ENCODE measurements at places on chromosomes 16 and 17.

GRCh38 chr17:29069526-29070041 is 26.6 kb downstream of the PIPOX start:
- DNase-seq, result no peak

DNA sequence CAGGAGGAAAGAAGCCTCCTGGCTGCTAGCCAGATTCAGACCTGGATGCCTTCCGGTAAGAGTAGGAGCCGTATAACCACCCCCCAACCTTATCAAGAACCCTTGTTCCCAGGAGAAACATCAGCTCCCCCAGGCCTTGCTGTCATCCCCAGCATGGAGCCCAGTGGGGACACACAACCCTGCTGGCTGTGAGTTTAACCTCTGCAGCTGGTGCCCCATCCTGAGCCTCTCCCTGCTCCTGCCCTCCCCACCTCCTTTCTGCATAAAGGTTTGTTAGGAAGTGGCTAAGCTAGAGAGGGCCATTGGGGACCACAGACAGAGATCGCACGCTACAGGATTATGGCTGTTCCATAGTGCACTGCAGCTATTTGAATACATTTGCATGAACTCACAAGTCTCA is 55.5 kb upstream of the RPL38 start:
- no peak for DNase-seq

GRCh38 chr17:7413346-7413985 is 5.8 kb downstream of the NLGN2 start:
- no peak for DNase-seq

DNA sequence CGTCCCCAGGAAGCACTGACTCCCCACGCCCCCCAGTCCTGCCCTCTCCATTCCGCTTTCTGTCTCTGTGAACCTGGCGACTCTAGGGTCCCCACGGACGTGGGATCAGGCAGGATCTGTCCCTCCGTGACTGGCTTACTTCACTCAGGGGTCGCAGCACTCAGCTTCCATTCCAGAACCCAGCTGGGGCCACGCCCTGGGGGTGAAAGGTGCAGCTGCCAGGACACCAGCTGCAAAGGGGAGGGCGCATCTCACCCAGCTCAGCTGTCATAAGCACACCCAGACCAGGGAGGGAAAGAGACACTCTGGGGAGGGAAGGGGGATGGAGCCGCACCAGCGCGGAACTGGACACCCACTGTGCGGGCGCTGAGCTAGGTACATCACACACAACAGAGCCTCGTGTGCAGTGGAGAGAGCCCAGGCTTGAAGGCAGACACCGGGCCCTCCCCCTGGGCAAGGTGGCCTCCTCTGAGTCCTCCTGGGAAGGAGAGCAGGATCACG is 18.5 kb upstream of the HEXD start:
- no peak for DNase-seq

DNA sequence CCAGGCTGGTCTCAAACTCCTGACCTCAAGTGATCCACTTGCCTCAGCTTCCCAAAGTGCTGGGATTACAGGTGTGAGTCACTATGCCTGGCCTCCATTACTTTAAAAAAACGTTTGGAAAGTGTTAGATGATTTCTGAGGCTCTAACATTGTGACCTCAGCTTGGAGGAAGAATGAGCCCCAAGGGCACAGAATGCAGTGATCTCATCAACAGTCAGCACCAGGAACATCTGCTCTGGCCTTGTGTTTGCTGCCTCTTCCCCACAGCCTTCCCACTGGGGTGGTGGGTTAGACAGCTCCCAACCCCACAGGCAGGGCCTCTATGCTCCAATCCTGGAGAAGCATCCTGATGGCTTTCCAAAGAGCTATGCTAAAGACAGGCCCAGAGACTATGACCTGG is 37.7 kb upstream of the SREBF1 start:
- no peak for DNase-seq

GRCh38 chr16:82024883-82025282 is 10.2 kb upstream of the HSD17B2 start:
- DNase-seq, result no peak

- DNase-seq, result no peak
Observed at GRCh38 chr17:78355701-78356100, 4.2 kb downstream of the SOCS3 start.

- no peak for DNase-seq
Observed at GRCh38 chr16:49856672-49857330, 889 bp upstream of the ZNF423 start.

DNA sequence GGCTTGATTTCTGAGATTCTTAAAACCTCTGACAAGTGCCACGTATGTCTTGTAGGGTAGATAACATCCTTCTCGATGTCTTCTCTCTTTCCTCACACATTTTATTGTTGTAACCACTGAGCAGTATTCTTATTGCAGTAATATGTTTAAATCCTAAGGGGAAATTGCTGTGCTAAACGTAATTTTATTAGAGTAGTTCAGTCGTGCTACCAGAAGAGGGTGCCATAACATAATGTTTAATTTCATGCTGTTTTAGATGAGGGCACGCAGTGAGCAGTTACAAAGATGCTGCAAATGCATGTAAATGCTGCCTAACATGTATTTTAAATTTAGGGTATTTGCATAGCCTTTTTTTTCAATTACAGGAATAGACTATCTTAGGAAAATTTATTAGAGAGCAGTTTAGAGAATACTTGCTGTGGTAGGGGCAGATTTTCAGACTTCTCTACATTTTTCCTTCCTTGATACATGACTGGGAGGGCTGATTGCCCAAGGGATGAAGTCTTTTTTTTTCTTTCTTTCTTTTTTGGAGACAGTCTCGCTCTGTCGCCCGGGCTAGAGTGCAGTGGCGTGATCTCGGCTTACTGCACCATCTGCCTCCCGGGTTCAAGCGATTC is 51.7 kb downstream of the GAN start:
- no peak for DNase-seq

DNA sequence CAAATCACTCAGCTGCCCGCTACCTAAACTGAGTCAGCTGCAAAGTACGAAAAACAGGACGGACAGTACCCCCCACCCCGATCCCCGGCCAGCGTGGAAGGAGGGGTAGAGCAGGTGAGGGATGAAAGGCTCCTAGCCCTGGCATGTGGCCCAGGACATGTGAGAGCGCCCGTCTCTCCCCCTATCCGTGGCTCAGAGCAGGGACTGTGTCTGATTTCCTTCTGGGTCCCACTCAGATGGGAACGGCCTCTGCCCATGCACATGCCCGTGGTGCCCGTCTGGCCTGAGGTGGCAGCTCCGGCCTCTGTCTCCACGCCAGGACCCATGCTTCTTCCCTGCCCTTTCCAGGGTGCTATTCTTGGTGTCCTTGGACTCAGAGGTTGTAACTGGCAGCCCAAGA is 30.2 kb upstream of the RASD1 start:
- DNase-seq, result no peak

DNA sequence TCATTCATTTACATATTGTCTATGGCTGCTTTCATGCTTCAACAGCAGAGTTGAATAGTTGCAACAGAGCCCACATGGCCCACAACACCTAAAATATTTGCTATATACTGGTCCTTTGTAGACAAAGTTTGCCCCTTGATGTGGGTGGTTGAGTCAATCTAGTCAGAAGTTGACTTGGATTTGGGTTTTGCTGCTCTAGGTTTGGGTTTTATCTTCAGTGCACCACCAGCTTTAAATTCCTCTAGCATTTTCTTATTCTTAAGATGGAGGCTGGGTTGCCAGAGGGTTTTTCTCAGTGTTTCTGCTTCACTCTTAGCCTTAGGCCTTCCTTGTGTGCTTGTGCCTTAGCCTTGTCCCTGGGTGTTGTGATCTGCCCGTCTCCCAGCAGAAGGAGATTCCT is 51.0 kb downstream of the CCDC182 start:
- no peak for DNase-seq
